Activated naive CD4-positive, alpha-beta T cell (primary cell): ENCODE measurements at places on chromosomes 12 and 14.

DNA sequence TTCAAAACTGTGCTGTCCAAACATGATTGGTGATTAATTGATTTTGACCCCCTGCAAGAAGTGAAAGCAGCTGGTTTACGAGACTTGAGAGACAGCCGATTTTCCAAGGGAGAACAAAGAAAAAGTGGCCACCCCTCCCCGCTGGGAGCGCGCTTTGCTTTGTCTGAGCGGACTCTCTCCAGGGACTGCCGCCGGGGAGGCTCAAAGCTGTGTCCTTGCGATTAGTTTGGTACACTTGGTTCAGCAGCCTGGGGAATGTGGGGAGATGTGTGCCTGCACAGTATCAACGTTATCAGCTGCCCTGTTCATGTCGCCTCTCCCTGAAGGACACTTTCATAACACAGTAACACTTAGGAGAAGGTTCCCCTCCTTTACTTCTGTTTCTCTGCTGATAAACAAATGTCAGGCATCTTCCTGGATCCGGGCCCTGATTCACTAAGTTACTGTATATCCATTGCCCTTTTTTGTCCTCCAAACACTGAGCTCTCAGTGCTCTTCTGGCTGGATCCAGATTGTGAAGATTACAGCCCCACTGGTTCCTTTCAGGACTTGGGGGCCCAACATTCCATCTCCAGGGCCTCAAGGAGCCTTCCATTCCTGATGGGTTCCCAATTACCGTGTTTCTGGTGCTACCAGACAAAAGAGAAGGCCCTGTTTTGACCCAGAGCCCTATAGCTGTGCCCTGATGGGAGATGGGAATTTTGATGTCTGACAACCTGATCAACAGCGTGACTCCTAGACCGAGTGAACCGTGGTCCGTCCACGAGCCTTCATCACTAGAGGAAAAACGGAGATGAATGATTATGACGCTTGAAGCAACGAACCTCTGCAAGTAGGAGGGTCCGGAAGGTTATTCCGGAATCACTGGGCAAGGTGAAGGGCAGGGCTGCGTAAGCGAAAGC, 31.7 kb upstream of the TUBA1C start:
- DNase-seq: no peak

- no peak for DNase-seq
Measured at GRCh38 chr12:128190614-128191013, 76.4 kb upstream of the TMEM132C start.

DNA sequence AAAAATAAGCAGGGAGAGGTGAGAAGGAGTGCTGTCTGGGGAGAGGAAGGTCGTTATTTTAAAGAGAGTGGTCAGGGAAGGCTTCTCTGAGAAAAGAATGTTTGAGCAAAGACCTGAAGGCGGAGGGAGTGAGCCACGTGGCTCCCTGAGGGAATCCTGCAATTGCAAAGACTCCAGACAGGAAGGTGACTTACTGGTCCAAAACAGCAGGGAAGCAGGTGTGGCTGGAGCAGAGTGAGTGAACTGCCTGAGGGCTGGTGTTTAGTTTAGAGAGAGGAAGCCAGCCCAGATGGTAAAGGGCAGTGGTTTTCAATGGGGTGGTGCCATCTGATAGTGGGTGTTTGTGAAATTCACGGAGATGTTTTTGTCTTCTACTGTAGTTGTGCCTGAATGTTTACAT, 58.8 kb upstream of the LTA4H start:
- no peak for DNase-seq

DNA sequence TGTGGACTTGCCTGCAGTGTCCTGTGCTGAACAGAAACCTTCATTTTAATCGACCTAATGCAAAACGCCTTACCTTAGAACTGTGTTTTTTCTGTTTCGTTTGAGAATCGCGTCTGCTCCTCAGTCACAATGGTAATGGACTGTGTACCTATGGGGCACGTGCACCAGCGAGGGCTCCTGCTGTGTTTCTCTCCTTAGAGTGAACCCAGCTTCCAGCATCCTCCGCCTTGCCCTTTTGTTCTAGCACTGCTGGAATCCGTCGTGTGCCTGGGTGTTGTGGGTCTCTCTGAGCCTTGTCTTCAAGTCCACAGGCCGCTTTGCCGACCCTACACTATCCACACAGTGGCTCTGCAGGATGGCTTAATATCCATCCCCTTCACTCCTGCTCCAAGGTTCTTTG, 3.6 kb downstream of the AMN start:
- no peak for DNase-seq

GRCh38 chr14:23404331-23404900, 3.7 kb downstream of the MYH6 start:
- no peak for DNase-seq

DNA sequence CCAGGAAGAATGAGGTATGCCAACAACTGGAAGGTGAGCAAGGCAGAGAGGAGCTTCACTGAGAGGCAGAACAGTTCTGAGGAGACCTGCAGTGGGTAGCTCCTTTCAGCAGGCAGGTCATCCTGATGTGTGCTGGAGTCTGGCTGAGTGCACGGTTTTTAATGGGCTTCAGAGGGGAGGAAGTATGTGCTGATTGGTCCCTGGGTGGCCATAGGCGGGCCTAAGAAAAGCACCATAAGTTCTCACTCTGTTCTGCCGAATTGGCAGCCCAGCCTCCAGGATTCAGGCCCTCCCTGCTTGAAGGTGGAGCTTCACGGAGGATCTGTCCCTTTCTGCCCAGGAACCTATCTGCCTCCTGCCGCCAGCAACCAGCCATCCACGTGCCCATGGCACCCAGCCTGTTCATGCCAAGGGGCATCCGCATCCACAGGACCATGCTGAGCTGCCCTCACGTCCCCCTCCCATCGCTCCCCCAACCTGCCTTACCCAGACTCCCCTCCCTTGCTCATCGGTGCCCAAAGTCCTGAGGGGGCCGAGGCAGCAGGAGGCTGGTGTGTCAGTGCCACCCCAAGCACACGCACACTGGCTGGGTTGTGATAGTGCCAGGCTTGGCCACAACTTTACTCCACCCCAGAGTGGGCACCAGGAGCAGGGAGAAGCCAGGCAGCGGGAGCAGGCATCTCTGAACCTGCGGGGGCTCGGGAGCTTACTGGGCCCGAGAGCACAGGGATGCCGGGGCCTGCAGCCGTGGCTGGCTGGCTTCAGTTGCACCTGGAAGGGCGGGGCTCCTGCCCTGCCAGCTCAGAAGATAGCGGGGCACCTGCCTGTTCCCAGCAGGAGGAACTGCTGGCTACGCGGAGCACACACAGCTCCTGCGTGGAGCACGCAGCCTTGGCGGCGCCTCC, 608.4 kb upstream of the FOXG1 start:
- DNase-seq: no peak

DNA sequence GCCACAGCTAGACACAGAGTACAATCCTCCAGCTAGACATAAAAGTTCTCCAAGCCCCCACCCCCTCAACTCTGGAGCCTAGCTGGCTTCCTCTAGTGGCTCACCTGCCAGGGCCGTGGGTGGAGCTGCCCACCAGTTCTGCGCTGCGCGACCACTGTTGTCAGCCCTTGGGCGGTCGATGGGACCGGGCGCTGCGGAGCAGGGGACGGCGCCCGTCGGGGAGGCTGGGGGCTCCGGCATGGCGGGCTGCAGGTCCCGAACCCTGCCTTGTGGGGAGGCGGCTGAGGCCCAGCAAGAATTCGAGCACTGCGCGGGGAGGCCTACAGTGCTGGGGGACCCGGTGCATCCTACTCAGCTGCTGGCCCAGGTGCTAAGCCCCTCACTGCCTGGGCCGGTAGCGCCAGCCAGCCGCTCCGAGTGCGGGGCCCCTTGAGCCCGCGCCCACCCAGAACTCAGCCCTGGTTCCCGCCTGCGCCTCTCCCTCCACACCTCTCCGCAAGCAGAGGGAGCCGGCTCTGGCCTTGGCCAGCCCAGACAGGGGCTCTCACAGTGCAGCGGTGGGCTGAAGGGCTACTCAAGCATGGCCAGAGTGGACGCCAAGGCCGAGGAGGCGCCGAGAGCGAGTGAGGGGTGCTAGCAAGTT, 51.0 kb downstream of the RTN1 start:
- DNase-seq: no peak

GRCh38 chr12:105116969-105117368, 9.4 kb downstream of the WASHC4 start:
- no peak for DNase-seq

GRCh38 chr14:58439476-58439875, 12.0 kb downstream of the KIAA0586 start:
- DNase-seq: no peak

GRCh38 chr14:102868956-102869547, 53.4 kb upstream of the AMN start:
- no peak for DNase-seq

- DNase-seq: no peak
Measured at GRCh38 chr12:62331306-62331705, 71.1 kb downstream of the USP15 start.

GRCh38 chr12:80553316-80553715, 109.3 kb downstream of the PTPRQ start:
- no peak for DNase-seq

- no peak for DNase-seq
Measured at GRCh38 chr14:71713451-71713850, 218.8 kb upstream of the RGS6 start.

DNA sequence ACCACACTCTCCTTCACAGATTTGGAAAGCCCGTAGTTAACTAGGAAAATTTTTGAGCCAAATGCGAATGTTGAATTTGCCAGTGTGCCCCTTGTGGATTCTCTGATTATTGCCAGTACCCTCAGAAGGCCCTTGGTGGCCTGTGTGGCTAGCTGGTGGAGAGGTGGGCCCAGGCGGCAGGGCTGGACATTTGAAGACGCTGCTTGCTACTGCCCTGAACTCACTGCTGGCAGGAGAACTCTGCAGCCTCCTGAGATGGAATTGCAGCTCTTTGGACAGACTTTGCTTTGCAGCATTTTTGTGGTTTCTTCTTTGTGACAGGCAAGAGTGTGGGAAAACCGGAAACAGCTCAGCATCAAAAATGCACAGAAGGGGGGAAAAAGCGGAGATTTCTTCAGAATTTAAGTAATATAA, 97.6 kb downstream of the TGFB3 start:
- DNase-seq: no peak

DNA sequence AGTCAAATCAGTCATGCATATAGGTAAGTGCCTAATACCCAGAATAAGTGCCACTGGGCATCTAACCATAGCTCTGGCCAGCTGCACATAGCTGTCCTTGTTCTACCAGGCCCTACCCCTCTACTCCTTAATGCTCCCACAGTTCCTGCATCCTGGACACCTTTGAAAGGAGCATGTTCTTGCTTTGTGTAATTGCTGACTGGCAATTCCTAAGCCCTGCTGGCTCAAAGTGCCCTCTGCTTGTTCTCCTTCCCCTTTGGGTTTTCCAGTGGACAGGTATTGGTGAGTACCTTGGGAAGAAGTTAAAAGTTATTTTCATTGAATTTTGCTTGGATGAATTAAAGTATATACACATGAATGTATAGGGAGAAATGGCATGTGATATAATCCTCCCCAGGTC, 516.4 kb downstream of the ETNK1 start:
- no peak for DNase-seq

DNA sequence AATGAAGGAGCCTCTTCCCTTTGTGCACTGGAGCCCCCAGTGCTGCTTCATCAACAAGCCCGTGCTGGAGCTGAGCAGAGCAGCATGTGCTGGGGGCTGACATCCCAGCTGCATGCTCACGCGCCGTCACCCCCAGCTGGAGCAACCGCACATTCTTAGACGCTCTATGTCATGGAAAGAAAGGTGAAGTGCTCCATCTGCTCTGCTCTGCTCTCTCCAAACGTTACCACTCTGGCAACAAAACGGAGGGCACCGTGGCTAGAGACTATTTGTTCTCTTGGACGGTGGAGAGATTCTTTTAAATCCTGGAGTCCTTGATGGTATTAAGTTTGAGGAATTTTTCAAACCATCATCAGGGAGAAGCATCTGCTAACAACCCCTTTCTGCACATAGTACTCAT, 208.4 kb downstream of the C12orf75 start:
- no peak for DNase-seq

- DNase-seq: no peak
Measured at GRCh38 chr12:50057000-50057841, at the start of gene ASIC1. ASIC1 (plus strand) TSS chr12:50057596; CDS start chr12:50058767, 1,171 bp downstream.

- no peak for DNase-seq
Measured at GRCh38 chr14:23800811-23801210, 152.8 kb upstream of the DHRS4 start.

DNA sequence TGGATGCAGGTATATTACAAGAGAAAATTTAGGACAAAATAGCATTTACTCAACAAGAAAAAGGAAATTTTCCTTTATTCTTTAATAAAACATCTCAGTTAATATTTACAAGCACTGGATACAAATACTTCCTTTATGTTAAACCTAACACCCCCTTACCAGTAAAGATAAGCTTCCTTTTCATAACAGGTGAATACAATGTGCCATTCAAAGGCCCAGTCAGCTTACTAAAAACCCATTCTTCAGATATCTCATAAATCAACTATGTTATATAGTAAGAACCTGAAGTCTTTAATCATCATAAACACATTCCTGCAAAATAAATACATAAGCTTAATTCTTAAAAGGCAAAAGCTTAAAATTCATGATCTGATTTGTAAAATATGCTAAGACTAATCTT, 52.6 kb downstream of the LRP6 start:
- DNase-seq: no peak

DNA sequence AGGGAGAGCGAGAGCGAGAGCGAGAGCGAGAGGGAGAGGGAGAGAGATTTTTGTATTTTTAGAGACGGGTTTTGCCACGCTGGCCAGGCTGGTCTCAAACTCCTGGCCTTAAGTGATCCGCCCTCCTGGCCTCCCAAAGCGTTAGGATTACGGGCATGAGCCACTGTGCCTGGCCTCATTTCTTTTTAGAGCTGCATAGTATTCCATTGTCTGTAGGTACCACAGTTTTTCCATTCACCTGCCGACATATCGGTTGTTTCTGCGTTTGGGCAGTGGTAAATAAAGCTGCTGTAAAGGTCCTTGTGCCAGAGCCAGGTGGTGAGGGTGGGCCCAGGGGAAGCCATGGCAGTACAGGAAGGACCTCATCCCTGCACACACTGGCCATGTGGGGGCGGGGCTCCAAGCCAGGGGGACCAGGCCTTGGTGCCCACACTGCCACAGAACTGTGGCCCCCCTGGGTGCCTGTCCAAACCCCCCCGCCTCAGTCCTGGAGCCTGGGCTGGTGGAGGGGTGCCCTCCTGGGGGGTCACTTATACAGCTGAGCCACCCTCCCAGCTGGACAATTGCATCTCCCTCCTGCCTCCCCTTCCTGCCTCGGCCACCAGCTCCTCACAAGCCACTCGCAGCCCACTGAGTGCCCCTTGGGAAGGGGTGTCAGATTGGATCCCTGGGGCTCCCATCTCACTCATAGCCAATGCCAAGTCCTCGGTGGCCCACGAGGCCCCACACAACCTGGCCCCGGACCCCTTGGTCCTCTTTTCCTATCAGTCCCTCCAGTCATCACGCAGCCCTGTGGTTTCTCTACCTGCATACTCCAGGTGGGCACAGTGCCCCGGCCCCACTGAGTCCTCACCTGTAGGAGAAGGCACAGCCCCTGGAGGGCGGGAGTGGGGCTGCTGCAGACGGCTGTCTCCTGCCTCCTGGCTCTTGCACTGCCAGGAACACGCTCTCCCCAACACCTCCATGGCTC, 1.7 kb upstream of the PUS1 start:
- DNase-seq: no peak

DNA sequence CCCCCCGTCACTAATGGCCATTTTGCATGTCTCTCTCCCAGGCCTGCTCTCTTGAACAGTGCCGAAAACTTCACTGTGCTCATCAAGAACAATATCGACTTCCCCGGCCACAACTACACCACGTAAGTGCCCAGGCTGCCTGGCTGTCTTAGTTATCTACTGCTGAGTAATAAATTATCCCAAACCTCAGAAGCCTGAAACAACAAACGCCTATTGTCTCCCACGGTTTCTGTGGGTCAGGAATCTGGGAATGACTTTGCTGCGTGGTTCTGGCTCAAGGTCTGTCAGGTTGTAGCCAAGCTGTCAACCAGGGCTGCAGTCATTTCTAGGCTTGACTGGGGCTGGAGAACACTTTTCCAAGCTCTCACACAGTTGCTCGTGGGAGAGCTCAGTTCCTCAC, 32.6 kb downstream of the P2RX7 start:
- no peak for DNase-seq
